Dorsolateral prefrontal cortex (tissue), 122 donors: ENCODE measurements at places on chromosomes 2 and 18.

- peak; percentile 36 for DNase-seq
Measured at GRCh38 chr2:175167076-175167791, 769 bp downstream of the ATF2 start.

DNA sequence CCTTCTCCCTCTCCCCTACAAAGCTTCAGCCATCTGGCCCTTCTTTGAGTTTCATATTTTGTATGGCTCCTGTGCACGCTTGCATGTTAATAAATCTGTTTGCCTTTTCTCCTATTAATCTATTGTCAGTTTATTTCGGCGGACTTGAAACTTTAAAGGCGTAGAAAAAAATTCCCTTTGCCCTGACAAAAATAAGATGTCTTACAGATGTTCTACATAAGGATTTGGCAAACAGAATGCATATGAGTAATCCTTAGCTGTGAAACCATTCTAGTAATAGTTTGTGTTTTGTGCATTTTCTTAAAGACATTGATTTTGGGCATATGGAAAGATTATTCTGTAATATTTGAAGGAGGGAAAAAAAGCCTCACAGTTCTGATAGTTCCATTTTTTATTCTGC lies 15.0 kb upstream of the BMPR2 start:
- DNase-seq = no peak

DNA sequence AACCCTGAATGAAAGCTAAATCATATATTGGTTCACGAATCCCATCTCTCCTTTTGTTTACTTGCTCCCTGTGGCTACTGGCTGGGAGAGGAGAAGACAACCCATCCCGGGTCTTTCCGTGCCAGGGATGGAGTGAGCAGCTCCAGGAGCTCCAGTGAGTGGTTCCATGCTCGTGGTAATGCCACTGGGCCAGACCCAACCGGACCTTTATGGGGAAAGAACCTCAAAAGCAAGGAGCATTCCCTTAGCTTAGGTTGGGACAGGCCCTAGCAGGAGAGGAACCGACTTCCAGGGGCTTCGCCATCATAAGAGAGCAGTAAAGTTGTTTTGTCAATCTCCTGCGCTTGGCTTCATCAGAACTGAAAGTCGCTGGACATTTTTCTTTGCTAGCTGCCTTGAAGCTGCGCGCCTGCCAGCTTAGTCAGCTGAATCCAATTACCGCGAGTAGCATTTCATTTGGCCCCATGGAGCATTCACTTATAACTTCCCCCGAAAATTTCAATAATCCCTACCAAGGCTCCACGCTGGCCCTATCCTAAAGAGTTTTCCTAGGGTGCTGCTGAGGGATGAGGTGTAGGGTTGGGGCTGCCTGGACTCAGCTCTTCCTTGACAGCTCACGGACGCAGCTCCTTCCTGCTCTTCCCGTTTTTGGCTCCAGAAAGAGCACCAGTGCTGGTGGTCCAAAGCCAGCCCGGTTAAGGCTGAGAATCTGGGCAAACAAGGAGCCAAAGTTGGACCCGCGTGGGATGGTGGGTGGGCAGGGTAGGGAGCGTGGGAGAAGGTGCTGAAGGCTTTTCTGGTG lies 4.9 kb downstream of the HOXD3 start:
- no peak for DNase-seq

DNA sequence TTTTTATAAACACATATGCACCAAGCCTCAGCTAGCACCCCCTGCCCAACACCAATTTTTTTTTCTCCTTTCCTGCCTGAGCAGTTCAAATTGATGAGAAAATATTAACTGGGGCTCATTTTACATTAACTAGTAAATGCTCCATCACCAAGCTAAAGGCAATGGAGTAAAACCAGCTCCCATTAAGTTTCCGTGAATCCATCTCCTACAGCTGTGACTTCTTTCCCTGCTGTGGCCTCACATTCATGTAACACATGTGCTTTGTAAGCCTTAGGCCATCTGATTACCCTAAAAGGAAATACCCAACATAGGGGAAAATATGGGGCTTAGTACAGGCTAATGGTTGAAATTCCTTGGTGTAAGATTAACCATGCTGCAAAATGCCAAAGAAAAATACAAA lies 60.8 kb downstream of the DNER start:
- no peak for DNase-seq

- DNase-seq = no peak
Measured at GRCh38 chr18:77059294-77059916, 73.2 kb downstream of the MBP start.

GRCh38 chr18:60067426-60068210 lies 167.8 kb downstream of the PMAIP1 start:
- no peak for DNase-seq

DNA sequence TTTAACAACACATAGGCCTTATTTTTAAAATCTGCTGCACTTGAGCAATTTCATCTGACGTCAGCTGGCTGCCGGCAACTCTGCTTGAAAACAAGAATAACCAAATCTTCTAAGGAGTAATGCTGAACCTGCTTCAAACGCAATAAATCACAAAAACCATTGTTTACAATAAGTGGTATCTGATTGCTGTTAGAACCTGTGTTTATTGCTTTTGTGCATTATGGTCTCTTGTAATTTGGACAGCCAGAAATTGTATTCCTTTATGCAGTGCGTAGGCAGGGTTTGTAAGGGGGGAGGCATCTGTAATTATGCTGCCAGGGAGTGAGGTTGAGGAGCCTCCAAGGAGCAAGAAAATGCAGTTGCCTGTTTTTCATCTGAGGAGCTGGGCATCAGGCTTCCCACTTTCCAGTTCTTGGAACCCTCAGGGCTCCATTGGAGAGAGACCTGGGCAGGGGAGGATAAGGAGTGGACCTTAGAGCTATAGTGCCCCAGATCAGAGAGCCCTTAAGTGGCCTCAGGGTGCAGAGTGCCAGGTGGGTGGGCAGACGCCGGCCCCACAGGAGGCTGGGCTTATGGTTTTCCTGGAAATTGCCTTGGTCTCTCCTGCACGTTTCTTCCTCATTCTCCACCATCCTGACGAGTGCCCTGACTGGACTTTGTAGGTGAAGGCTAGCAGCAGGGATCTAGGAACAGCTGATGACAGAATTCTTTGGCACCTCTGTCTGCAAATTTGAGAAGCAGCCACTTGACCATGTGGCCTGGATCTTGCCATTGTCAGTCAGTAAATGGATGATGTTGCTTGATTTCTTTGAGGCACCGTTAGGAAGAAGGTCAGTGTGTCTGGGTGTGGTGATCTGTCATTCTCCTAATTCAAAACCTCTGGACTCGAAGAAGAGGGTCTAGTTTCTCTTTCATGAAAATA lies 129.2 kb downstream of the KLHL29 start:
- DNase-seq = no peak

DNA sequence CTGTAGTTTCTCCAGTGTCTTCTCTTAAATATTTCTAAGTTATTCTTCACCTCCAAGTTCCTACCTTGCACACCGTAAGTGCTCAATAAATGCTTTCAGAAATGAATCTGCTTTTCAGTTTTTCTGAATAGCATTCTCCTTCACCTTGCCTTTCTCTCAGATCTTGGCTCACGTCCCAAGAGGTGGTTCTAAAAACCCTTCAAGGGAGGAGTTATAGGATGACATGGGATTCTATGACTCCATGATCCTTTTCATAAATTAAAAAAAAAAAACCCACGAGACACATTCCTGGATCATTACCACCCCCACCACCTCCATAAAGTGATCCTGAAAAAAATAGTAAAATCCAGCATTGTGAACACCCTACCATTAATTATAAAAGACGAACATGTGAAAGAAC lies 11.7 kb downstream of the KCTD1 start:
- DNase-seq = no peak

- DNase-seq = no peak
Measured at GRCh38 chr2:235900631-235901030, 267.6 kb downstream of the GBX2 start.

- peak; percentile 61 for DNase-seq
Measured at GRCh38 chr18:36284671-36285295, 12.7 kb upstream of the FHOD3 start.

- DNase-seq = no peak
Measured at GRCh38 chr18:50704357-50704940, 115.4 kb downstream of the MRO start.

- no peak for DNase-seq
Measured at GRCh38 chr2:21602789-21603188, 479.0 kb downstream of the TDRD15 start.

GRCh38 chr2:219748671-219749570 lies 121.5 kb downstream of the SLC4A3 start:
- DNase-seq = no peak

DNA sequence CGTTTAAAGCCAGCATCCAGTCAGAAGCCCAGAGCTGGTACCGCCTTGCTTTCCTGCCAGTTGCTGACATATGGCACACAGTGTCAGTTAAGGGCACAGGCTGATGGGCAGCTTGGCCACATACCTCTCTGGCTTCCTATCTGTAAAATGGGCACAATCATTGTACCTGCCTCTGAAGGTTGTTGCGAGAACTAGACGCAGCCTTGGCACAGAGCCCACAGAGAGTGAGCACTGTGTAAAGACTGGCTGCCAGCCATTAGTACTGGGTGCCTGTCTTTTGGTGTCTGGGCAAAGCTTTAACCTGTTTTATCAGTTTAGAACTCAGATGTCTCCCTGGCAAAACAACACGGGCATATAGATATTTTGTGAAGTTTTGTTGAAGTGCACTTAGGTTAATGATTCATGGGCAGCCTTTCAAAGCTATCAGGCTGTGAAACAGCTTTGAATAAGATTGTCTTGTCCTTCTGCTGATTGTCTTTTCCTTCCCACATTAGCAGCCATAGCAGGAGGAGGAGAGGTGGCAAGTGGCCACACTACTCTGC lies 269.5 kb downstream of the NEDD4L start:
- DNase-seq = no peak

- DNase-seq = peak; percentile 74
Measured at GRCh38 chr18:48663931-48664847, 125.4 kb downstream of the CTIF start.

- DNase-seq = no peak
Measured at GRCh38 chr18:46755315-46756024, 1.4 kb downstream of the ST8SIA5 start.

DNA sequence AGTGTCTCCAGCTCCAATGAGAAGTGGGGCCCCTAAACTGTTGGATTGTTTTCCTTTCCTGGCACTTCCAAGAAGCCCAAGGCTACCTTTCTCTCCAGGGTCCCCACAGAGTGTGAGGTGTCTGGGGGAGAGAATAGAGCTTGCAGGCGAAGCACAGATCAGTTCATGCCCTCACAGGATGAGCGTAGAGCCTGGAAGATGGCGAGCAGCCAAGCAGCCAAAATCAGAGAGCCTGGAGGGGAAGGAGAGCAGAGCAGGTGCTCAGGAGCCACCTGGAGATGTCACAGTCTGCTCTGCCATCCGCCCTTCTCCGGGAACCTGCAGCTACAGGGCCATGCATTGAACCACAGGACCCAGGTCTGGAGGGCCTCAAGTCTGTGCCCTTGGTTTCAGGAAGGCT lies 54.7 kb upstream of the TCF7L1 start:
- peak; percentile 49 for DNase-seq

DNA sequence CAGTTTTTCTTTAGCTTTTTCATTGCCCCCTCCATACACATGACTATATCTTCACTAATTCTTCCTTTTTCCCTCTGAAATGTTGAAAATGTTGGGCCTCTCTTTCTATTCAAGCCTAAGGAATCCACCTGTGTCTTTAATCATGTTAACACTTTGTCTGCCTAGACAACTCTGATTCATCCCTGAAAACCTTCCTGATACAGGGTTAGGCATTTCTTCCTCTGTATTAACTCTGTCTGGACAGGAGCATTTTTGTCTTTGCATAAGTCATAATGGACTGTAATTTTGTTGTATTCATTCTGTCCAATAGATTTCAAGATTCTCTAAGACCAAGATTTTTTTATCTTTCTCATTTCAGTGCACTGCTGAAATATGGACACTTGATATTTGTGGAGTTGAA lies 297.3 kb downstream of the IKZF2 start:
- DNase-seq = no peak

GRCh38 chr2:221235941-221236340 lies 336.2 kb downstream of the EPHA4 start:
- no peak for DNase-seq

GRCh38 chr2:239787538-239788050 lies 237.5 kb downstream of the NDUFA10 start:
- no peak for DNase-seq

GRCh38 chr18:50190926-50191325 lies 4.0 kb downstream of the MYO5B start:
- DNase-seq = no peak

- no peak for DNase-seq
Measured at GRCh38 chr2:74512744-74513604, 1.3 kb upstream of the TLX2 start.

DNA sequence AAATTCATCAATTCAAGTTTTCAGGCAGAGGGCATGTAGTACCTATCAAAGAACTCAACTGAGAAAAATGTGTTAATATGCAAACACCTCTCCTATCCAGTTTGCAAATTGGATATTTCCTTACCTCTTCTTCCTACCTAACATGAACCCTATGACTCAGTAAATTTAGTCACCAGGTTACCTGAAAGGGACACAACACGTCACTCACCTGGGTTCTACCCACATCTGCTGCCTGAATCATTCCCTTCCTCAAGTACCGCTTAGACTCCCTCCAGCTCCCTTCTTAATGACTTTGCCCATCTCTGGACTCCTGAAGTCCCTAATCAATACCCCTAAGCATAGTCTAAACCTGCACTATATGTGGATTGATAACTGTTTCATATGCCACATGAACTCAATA lies 10.4 kb downstream of the ANKRD44 start:
- DNase-seq = no peak

- DNase-seq = no peak
Measured at GRCh38 chr2:50529600-50530218, 502.2 kb downstream of the NRXN1 start.

GRCh38 chr2:236576953-236577352 lies 7.3 kb downstream of the ACKR3 start:
- DNase-seq = no peak

DNA sequence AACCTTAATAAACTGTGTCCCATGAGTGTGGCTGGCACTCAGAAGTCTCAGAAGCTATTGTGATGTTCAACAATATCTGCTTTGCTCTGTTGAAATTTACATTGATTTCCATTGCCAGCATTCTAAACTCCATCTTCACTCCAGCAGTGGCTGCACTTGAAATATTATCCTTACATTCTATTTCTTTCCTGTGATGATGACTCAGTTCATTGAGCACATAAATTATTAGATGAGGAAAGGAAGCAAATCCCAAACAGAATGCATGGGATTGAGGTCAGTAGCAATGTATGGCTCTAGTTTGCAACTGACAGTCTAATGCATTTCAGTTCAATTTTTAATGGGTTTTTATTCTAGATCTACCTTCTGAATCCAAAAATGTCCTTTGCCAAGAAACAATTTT lies 92.4 kb upstream of the TTN start:
- no peak for DNase-seq

DNA sequence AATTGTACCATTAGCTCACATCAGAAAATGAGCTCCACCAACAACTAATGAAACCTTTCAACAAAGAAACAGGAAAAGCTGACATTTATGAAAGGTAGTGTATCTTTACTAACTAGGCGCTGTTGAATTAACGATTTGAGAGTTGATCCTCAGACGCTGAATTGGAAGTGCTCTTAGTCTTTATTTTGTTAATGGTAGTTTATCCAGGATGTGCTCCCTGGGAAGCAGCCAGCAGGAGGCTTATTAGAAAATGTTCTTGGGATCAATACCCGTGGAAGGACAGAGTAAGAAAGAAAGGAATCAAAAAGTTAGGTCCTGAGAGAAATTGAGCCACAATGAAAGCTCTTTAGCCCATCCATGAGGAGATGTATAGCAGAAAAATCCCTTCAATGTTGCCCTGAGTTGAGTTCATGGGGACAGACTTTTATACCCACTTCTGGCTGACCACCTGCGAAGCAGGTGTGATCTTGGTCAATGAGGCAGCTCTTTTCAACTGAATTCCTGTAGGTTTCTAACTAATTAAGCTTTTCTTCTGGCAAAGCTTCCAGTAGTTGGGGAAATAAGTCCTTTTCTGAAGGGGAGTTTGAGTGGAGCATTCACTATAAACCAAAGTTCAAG lies 492.6 kb upstream of the REG3G start:
- no peak for DNase-seq
